ENCODE measurements at places on chromosomes 1 and 21. TPM values are rescaled to one million over a fixed set of nuclear protein-coding genes. Genes with fewer than 3 reads are reported as not detected.

DNA sequence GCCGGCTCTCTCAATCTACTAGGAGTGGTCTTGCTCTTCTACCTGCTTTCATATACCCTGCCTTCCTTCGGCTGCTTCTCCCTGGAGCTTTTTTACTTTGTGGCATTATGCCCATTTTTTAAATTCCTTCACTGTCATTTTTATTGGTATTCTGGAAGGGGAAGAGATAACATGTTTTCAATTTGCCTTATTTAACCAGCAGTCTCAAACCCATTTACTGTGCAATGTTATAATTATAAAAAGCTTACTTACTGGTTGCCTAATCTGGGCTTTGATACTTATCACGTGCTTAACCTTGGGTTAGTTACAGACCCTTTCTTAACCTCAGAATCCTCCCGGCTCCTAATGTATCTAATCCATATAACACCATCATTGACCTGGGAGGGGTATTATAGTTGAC lies 128.1 kb downstream of the SIPA1L2 start:
- no peaks in the 10 kb centered on the region for H3K27me3 ChIP-seq
- H3K4me3 ChIP-seq = no peak overlapping the region
- no peak overlapping the region for H3K27ac ChIP-seq
- no peaks in the 10 kb centered on the region for H3K36me3 ChIP-seq

Gene PEX14
- total RNA-seq = 25.7 TPM

DNA sequence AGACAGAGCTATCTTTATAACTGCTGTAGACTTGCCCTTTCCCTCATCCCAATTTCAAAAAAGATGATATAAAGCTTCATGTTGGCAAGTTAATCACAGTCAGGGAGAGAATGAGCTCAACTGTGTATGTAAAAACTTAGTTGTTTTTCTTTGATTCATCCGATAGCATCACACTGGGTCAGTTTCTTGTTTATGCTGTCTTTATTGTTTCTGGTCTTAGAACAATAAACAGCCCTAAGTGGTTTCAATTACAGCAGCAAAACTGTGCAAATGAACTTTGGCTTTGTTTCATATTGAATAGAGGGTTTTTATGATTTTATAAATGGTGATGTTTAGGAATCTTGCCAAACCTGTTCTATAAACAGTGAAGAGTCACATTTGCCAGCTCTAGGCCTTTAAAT lies 423.8 kb upstream of the CXADR start:
- H3K27me3 ChIP-seq = no peaks in the 10 kb centered on the region
- no peak overlapping the region for H3K27ac ChIP-seq
- no peaks in the 10 kb centered on the region for H3K4me1 ChIP-seq
- DNase-seq = no peak
- no peaks in the 10 kb centered on the region for H3K36me3 ChIP-seq

DNA sequence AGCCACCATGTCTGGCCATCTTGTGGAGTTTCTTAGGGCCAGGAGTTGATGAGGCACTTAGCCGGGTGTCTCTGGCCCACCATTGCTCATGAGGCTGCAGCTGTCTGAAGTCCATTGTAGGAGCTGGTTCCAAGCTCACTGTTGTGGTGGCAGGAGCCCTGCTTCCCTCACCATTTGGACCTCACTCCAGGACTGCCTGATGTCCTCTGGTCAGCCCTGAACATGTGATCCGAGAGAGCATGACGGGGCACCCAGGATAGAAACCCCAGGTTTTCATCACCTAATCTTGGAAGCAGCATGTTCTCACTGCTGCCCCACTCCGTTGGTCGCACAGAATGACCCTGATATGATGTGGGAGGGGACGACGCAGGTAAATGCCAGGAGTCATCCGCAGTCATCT lies 56.2 kb upstream of the FAM3B start:
- H3K36me3 ChIP-seq = peaks cover 13% of the 10 kb centered on the region
- no peak overlapping the region for H3K4me3 ChIP-seq
- no peak overlapping the region for H3K27ac ChIP-seq
- H3K4me1 ChIP-seq = no peaks in the 10 kb centered on the region

GRCh38 chr1:191174298-191174697 lies 696.6 kb upstream of the BRINP3 start:
- no peaks in the 10 kb centered on the region for H3K36me3 ChIP-seq
- no peak overlapping the region for H3K4me3 ChIP-seq
- no peak overlapping the region for H3K27ac ChIP-seq
- H3K4me1 ChIP-seq = no peaks in the 10 kb centered on the region
